ENCODE measurements at places on chromosomes 12 and 14.
A peak's percentile ranks its signal among the peaks of the same experiment; 100 is the strongest.

DNA sequence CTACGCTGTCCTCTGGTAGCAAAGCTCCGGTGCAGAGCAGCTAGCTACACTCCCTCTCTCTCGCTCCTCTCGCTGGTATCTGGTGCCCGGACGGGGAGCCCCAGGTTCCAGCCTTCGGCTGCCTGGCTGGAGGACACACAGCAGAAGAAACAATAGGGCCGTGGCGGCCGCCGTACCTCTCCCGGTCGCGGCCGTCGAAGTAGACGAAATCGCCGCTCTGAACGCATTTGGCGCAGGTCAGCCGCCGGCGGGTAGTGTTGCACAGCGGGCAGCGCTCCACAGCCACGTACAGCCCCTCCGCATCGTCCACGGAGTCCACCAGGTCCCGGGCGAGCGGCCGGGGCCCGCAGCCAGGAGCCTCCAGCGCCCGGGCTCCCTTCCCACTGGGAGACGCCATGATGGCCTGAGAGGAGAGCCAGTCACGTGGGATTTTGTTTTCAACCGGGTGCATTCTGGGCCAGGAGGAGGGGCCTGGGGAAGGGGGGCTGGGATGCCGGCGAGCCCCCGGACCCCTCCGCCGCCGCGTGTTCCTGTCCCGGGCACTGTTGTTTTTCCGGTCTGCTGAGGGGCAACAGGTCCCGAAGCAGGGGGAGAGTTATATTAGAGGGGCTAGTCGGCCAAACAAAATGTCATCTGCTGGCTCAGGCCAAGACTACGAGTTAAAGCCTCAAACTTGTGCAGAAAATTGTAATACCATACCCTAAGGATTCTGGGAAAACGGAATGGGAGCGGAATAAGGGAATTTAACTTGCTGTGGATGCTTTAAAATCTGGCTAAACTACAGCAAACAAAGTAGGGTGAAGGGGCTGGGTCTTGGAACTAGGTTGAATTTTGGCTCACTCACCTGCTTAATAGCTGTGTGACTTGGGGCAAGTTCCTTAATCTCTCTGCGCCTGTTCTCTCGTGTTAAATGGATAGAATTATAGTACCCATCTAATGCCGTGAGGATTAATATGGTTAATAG, at the start of gene ATG14:
Gene ATG14, minus strand, starts transcription at position 405 of the 964 bp plus-strand sequence. Its CDS starts 8 bp downstream, at position 397.
- peak; percentile 63 for DNase-seq

GRCh38 chr12:71029302-71029701, 108.8 kb upstream of the PTPRR start:
- DNase-seq: no peak

DNA sequence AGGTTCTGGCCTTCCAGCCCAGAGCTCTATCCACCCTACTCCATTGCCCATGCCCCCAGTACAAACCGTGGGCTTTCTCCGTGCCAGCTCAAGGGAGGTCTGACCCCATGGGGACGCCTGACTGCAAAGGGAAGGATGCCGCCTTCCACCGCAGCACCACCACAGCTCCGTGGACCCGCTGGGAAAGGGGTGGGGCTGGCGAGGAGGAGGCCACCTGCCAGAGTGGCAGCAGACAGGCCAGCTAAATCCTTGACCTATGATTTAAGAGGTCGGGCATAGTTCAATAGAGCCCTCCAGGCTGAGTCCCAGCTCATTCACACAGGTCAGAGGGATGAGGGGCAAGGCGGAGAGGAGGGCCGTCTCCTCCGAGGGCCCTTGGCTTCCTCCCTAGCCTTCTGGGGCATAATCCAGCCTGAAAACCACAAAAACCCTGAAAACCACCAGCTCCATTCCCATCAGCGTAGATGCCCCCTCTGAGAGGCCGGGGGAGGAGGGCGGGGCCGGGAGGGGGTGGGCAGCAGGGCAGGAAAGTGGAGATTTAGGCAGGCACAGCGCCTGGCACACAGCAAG, 14.9 kb upstream of the FIGNL2 start:
- no peak for DNase-seq

GRCh38 chr12:88243982-88244381, 101.9 kb downstream of the TMTC3 start:
- peak; percentile 44 for DNase-seq

DNA sequence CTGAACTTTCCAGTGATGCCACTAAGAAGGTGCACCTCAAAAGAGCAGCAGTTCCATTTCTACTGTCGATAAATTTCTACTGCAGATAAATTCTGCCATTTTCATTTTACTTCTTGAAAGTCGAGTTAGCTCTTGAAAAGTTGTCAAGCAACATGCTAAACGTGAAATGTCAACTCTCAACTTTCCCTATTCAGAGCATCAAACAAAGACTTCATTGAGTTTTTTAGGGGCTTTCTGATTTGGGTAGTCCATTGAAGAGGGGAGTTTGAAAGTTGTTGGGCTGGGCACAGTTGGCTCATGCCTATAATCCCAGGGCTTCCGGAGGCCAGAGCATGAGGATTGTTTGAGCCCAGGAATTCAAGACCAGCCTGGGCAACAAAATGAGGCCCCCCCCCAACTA, 59.4 kb upstream of the SYNE2 start:
- DNase-seq: no peak

DNA sequence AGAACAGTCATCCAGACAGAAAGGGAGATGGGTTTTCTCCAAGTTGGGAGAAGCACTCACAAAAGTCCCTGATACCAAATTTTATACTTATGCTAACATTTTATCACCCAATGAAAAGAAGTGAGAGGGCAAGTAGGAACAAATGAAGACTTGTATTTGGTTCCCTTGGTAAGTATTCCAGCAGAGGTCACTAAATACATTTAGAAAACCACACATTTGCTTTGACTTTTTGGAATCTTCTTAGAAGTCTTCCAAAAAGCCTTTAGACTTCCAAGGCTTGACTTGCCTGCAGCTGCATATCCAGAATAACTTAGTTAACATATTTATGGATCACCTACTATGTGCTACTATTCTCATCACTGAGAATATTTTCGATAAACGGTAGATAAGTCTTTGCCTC, 3.1 kb upstream of the GYS2 start:
- peak; percentile 2 for DNase-seq

GRCh38 chr14:100424504-100425428, 101.6 kb downstream of the SLC25A47 start:
- no peak for DNase-seq

GRCh38 chr12:26017484-26018211, 59.2 kb downstream of the RASSF8 start:
- no peak for DNase-seq

DNA sequence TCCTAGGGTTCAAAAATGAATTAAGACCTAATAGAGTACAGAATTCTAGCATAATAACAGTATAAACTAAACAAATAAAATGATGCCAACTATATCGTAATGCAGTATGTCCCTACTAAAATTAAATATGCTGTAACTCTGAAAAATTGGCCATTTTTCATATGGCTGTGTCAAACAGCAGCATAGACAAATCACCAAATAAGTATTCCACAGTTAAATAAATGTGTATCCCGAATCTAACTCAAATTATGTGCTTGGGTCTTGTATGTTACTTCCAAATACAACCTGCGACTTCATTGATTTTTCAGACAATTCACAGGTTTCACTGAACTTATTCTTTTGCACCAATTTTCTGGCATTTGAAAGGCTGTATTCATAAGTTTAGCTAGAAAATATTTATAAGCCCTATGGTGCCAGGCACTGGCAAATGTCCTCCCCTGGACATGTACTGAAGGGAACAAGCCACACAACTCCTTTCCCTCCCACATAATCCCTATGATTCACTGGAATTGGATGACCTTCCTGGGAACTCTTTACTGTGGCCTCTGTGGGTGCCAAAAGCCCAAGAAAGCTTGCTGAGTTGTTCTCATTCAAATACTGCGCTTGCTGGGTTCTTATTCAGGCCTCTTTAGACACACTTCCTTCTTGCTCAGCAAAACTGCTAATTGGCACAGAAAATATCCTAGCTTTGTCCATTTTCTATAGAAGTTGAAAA, 108.8 kb downstream of the KITLG start:
- DNase-seq: peak; percentile 93

DNA sequence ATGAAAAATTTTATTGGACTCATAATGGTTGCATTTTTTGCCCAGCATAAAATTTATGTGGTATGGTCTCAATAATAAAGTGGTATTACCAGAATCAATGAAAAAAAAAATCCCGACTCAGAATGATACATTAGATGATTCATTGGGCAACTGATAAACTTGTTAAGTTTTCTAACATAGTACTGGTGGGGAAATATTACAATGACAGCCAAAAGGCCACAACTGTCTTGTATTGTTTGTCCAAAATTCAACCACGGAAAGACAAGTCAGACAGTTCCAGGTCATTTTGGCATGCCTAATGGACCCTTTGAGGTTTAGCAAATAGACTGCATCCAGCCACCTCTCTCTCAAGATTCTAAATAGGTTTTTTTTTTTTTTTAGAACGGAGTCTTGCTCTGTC, 70.5 kb upstream of the TRIM9 start:
- DNase-seq: peak; percentile 30

- DNase-seq: peak; percentile 25
These were observed 963 bp upstream of the TINF2 start for GRCh38 chr14:24243336-24243836.

- DNase-seq: peak; percentile 2
These were observed 42.1 kb upstream of the CHGA start for GRCh38 chr14:92880851-92881250.

DNA sequence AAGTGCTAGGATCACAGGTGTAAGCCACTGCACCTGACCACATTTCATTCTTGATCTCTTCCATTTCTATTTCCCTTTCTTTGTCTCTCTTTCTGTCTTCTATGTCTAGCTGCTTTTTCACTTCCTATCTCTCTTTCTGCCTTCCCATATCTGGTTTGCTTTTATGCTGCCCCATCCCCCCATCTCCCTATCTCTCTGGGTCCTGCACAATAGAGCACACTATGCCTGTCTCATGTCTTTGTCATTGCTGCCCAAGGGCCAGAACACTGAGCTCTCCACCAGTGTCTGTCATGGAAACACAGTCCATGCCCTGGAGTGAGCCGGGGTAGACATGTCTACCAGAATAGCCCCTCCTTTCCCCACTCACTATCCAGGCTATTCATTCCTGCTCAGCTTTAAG, 12.3 kb upstream of the RARG start:
- no peak for DNase-seq

- DNase-seq: no peak
These were observed 65.1 kb downstream of the SLC6A12 start for GRCh38 chr12:148676-149416.

GRCh38 chr12:125418902-125419564, 353.8 kb downstream of the AACS start:
- no peak for DNase-seq

GRCh38 chr12:53052419-53053217, 2.8 kb downstream of the TNS2 start:
- DNase-seq: peak; percentile 63

DNA sequence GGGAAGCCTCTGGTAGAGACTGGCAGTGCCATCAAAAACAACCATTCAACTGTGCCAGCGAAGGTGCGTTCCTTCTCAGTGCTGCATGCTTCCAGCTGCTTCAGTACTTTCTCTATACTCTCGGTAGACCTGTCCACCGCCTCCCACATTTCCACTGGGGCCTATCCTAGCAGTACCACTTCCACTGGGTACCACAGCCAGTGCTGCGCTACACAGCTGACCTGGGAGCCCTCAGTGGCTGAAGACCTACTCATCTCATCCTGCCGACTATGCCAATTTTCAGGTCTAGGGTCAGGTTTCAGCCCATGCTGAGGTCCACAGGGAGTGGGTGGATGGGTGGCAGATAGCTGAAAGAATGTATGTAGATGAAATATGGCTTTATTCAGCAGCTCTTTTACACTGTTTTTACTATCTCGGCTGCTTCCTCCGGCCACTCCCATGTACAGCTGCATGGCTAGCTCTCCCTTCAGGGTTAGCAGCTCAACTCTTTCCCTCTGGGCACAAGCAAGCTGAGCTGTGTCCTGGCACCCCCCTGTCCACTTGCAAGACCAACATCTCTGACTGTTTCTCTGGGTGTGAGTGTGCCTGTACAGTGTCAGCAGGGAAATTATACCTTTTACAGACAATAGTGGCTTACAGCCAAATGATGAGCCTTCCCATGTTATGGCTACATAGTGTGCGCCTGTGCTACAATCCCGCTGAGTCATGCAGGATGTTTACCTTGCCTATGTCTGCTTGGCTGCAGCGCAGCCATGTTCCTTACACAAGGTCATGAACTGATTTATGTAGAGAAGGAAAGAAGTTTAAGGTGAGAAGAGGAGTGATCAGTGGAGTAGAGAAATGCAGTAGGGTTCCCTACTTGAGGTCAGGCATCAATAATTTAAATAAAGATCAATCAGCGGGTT, 125.7 kb upstream of the DDHD1 start:
- DNase-seq: peak; percentile 31

- DNase-seq: peak; percentile 75
These were observed 9.8 kb downstream of the GPR135 start for GRCh38 chr14:59455411-59455810.

DNA sequence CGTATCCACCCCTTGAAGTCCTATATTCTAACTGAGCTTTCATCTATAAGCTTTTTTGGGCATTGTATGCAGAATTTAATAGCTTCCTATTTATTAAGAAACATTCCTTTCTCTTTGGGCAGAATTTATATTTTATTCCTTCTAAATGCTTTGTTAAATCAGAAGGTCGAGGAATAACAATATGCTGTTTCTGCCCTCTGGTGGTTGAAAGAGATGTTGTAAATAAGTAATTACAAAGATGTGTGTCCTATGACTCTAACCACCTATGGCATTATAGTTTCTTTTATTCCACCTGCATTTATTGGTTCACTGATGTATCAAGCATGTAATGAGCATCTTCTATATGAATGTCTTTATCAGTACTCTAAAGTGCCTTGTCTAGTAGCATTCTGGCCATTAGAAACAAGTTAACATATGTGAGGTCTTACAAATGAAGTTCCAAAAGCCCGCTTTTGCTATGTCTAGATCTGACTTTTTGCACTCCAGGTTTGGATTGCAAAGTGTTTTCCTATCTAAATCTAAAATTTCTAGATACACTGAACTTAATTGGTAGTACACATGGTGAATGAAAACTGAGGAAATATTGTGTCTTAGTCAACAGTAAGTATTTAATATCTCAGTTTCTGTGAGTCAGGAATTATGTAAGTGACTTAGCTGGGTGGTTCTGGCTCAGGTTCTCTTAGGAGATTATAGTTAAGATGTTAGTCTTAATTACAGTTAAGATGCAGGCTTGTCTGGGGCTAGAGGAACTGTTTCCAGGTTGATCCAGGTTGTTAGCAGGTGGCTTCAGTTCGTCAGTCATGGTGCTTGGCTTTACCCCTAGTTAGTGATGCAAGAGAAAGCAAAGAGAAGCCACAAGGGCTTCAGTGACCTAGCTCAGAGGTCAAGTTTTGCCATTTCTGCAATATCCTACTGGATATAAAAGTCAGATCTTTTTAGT, 57.5 kb downstream of the PLEKHA5 start:
- peak; percentile 36 for DNase-seq

- DNase-seq: peak; percentile 6
These were observed 259.0 kb upstream of the E2F7 start for GRCh38 chr12:77324416-77324762.

GRCh38 chr12:56565510-56566101, 44.0 kb downstream of the RBMS2 start:
- peak; percentile 25 for DNase-seq
